ENCODE measurements at places on chromosomes 16 and 17. TPM values are rescaled to one million over a fixed set of nuclear protein-coding genes. Genes with fewer than 3 reads are reported as not detected.

Gene HIGD1B
- total RNA-seq: not detected

GRCh38 chr16:77944631-77945030, 77.7 kb upstream of the CLEC3A start:
- DNase-seq: no peak

DNA sequence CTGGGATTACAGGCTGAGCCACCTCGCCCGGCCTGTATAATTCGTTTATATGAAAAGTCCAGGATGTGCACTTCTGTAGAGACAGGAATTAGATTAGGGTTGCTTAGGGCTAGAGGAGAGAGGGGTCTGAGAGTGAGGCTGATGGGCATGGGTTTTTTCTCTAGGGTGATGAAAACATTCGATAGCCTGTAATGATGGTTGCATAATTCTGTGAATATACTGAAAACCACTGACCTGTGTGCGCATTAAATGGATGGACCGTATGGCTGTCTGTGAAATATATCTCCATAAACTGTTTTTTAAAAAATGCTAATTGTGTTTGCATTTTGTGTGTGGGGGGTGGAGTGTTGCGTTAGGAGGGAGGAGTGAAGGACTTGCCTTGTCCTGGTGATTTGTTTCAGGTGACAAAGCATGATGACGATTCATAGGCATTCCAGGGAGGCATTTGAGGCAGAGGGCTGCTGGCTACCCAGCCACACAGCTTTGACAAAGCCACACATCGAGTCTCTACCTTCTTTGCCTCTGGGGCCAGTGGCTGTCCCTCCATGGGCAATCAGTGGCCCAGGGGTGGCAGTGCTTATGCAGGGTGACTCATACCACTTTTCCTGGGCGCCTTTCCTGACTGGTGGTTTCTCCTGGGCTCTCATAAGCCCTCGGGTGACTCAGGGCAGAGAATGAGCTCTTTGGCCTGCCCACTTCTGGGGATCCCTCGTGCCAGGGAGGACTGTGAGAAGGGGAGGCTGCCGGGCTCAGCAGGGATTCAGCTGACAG, 148.5 kb upstream of the WSCD1 start:
- no peak for DNase-seq

Gene MT1E
- 12.5 TPM for total RNA-seq

DNA sequence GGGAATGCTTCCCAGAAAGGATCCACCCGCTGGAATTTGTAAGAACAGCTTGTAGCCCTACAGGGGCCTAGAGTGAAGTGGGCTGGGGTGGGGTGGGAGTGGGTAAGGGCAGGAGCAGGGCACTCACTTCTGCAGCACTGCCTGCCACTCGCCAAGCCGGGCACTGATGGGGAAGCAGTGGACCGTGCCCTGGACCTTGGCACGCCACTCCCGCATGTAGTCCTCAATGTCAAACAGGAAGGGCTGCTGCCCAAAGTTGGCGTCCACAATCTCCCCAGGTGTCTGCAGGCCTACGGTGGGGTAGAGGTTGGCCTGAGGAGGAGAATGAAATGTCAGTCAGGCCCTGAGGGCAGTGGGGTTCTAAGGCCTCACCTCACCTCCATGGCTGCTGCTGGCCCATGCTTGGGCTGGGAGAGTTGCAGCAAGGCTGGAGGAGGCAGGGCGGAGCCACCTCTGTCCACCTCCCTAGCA, 15.7 kb upstream of the GFOD2 start:
- no peak for DNase-seq

- DNase-seq: peak; percentile 44
Measured at GRCh38 chr16:27431773-27432532, 30.0 kb downstream of the IL21R start.

DNA sequence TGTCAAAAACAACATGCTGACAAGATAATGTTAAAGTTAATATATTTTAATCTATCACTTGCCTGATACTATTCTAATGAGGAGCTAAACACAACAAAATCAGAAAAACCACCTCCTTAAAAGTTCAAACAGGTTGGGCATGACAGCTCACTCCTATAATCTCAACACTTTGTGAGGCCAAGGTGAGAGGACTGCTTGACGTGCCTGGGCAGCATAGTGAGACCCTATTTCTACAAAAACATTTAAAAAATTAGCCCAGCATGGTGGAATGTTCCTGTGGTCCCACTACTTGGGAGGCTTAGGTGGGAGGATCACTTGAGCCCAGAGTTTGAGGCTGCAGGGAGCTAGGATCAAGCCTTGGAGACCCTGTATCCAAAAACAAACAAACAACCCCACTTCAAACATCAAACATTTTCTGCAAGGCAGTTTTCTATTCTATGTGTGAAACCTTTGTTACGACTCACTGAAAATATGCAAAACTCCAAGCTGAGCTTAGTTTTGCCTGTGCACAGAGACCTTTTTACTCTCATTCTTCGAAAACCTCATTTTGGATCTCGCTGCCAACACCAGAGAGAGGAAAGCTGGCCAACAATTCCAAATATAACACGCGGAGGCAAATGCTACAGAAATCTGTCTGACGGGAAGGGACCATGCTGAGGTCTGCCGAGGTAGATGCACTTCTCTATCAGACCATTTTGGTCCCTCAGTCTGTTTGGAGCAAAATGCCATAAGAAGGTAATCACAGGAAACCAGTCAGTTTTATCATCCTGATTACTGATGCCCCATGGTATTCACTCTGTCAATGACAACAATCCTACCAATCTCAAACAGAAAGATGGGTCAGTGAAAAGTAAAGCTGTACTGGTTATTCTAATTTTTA, 6.2 kb downstream of the PHF12 start:
- no peak for DNase-seq

DNA sequence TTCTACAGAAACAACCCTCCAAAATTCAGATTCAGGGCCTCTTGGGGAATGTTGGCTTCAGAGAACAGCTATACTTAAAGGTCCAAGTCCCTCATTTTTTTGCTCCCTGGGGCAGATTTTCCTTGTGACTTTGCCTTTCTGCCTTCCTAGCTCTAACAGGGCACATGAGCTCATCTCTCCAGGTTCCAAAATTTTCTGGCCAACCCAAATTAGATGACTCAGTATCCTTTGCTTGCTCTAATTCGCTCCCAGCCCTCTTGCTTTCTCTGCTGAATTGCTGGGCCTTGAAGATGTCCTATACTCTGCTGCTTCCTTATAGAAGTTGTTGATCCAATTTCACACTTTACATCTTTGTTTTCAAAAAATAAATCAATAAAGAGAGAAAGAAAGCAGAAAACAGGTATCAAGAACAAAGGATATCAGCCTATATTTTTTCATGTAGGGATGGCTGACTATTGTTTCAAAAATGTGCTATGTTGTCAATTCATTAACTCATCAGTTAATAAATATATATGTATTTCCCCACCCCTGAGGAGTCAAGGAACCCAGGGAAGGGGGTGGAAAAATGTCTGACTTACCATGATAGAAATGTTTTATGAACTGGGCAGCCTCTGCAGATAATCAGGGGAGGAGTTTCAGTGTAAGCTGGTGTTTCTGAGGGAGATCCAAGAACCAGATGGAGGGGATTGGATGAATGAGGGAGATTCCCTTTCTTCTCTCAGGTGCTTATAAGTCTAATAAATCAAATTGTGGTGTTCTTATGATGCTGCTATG, 1.0 kb upstream of the KRTAP4-2 start:
- DNase-seq: no peak

- DNase-seq: no peak
Measured at GRCh38 chr17:42669977-42670788, 6.6 kb downstream of the PLEKHH3 start.

GRCh38 chr16:87701505-87701921, 64.3 kb downstream of the KLHDC4 start:
- DNase-seq: no peak

Gene INPP5K
- total RNA-seq: 29.7 TPM
